ENCODE measurements at places on chromosomes 13 and 19. TPM values are rescaled to one million over a fixed set of nuclear protein-coding genes. Genes with fewer than 3 reads are reported as not detected.

The FFAR2 gene
- 4.6 TPM for polyA plus RNA-seq

The PLIN5 gene
- polyA plus RNA-seq, result 38.2 TPM

The FOSB gene
- 341 TPM for polyA plus RNA-seq

The SIGLEC8 gene
- 0.04 TPM for polyA plus RNA-seq

The KCNC3 gene
- 0.67 TPM for polyA plus RNA-seq

The SAE1 gene
- 50.0 TPM for polyA plus RNA-seq

The ANGPTL8 gene
- 108 TPM for polyA plus RNA-seq

The CGB3 gene
- not detected for polyA plus RNA-seq

The SACS gene
- polyA plus RNA-seq, result 2.9 TPM

The PSG1 gene
- not detected for polyA plus RNA-seq

All from adipose tissue (tissue), 3 donors.